Activated naive CD8-positive, alpha-beta T cell treated with anti-CD3 and anti-CD28 coated beads, Interleukin-2, amount 50 U/mL, for 16 hours (primary cell): ENCODE measurements at places on chromosomes 2 and 18.

DNA sequence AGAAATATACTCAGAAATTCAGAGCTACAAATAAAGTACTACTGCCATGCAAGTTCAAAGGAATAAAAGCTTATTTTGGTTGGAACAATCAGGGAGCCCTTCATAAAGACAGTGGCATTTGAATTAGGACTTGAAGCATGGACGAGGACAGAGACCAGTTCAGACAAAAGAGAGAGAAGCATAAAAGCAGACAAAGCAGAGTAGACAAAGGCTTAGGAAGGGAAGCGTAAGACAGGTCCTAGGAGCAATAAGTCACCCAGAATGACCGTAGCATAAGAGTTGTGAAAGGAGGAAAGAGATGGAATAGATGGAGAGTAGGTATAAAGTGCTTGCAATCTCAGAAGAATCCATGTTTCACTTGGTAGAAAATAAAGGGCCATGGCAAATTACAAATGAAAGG lies 14.0 kb downstream of the PDE1A start:
- DNase-seq: no peak

- no peak for DNase-seq
These were observed 1539.5 kb upstream of the CELF4 start for GRCh38 chr18:39105104-39105503.

- no peak for DNase-seq
These were observed 10.8 kb downstream of the HK2 start for GRCh38 chr2:74844752-74845151.

DNA sequence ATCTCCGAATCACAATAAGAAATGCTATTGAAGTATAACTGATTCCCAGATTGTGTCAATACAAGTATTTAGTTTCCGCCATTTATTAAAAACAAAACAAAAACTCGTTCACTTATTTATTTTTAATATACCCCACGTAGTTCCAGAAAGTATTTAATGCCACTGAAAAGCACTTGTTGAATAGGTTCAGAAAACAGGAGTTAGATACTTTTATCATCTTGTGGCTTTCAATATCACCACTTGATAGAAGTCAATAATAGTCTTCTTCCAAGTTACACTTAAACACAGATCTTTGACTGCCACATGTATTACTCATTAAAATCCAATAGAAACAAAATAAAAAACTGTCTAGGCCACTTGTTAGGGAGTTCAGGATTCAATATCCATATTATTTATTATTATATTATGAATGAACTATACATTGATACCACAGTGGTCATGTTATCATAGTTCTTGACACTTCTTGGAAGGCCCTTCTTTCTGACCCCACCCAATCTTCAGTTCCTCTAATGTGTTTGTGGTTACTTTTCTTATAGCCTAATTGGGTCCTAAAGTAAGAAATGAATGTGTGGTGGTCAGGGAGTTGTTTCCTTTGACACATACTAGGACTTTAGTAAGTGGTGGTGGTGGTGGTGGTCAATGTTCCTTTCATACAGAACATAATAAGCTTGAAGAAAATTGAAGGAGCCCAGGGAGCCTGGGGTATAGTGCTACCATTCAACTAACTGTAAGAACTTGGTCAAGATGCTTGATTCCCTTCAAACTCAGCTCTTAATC lies 221.3 kb upstream of the ITGA4 start:
- no peak for DNase-seq

- no peak for DNase-seq
These were observed 140.8 kb upstream of the ZFP36L2 start for GRCh38 chr2:43367012-43367782.

DNA sequence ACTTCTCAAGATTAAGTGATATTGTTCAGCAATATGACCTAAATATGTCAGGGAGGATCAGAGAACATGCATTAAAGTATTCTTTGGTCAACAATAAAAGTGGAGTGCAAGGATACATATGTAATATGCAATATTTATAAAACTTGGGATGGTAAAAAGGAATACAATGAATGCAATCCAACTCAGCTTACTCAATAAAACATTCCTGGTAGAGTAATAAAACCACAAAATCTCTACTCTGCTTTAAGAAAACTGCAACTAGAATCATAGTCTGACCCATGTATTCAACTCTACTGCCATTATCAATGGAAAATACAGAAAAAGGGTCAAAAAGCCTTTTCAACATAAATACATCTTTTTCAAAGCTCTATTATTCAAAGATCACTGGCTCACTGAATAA lies 11.6 kb downstream of the IRS1 start:
- DNase-seq: no peak

GRCh38 chr2:460861-461260 lies 173.0 kb upstream of the ALKAL2 start:
- DNase-seq: no peak

- DNase-seq: no peak
These were observed 155.8 kb downstream of the INO80D start for GRCh38 chr2:205930209-205930608.

DNA sequence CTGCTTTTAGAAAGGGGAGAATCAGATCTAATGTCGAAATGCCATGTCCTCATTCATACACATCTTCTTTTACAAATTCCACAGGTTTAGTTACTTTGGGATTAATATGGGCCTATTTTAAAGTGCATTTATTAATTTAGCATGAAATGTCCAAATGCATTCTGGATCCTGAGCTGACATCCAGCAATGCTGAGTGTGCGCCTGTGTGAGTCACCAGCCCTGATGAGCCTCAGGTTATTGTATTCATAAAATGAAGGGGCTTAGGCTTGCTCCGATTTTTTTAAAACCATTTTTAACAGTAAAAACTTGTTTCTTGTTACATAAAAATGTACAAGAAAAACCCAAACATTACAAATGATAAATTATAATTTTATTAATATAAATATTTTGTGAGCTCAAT lies 94.1 kb downstream of the SH3YL1 start:
- DNase-seq: no peak

- no peak for DNase-seq
These were observed 174.2 kb upstream of the RBMS1 start for GRCh38 chr2:160667811-160668210.

DNA sequence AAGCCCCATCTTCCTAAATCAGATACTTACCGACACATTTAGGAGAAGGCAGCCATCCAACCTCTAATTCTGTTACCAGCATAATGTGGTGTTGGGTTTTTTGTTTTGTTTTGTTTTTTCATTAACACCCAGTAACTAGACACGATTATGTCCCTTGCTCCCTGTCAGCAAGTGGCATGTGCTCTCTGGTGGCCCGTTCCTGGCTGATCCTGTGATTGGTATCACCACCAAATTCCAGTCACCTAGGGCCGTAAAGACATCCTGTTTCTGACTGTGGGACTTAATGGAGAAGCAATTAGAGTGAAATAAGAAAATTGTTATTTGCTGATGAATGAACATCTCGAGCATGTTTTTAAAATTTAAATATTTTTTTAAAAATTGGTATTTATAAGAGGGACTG lies 5.9 kb upstream of the DLX1 start:
- DNase-seq: no peak

GRCh38 chr2:174703430-174703829 lies 60.8 kb downstream of the CHRNA1 start:
- DNase-seq: no peak
